ENCODE measurements at places on chromosomes 7 and 10. TPM values are rescaled to one million over a fixed set of nuclear protein-coding genes. Genes with fewer than 3 reads are reported as not detected.

Gene TMEM236
- 0.09 TPM for total RNA-seq

Gene EPC1
- total RNA-seq, result 72.7 TPM

Gene CUZD1
- total RNA-seq, result 2.2 TPM

Gene AGMO
- total RNA-seq, result not detected

Gene FOXI2
- not detected for total RNA-seq

Gene GSTO1
- 55.9 TPM for total RNA-seq

Gene LRRC4
- total RNA-seq, result 0.16 TPM

Gene CALHM2
- 21.4 TPM for total RNA-seq

Gene FGL2
- 5.7 TPM for total RNA-seq

DNA sequence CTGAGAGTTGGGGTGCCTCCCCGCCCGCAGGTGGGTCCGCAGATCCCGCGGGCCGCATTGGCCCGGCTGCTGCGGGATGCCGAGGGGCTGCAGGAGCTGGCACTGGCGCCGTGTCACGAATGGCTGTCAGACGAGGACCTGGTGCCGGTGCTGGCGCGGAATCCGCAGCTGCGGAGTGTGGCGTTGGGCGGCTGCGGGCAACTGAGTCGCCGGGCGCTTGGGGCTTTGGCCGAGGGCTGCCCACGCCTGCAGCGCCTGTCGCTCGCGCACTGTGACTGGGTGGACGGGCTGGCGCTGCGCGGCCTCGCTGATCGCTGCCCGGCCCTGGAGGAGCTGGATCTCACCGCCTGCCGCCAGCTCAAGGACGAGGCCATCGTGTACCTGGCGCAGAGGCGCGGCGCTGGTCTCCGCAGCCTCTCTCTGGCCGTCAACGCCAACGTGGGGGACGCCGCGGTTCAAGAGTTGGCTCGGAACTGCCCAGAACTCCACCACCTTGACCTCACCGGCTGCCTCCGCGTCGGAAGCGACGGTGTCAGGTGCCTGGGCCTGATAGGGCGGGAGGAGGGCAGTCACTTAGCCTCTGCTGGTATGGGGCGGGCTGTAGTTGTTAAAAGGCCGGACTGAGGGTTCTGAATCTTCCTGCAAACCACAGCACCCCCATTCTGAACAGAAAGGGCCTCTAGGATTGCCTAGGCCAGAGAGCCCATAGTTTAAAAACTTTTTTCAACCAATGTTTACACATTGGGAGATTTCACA, 1.3 kb downstream of the FBXL15 start:
- no peak for DNase-seq

DNA sequence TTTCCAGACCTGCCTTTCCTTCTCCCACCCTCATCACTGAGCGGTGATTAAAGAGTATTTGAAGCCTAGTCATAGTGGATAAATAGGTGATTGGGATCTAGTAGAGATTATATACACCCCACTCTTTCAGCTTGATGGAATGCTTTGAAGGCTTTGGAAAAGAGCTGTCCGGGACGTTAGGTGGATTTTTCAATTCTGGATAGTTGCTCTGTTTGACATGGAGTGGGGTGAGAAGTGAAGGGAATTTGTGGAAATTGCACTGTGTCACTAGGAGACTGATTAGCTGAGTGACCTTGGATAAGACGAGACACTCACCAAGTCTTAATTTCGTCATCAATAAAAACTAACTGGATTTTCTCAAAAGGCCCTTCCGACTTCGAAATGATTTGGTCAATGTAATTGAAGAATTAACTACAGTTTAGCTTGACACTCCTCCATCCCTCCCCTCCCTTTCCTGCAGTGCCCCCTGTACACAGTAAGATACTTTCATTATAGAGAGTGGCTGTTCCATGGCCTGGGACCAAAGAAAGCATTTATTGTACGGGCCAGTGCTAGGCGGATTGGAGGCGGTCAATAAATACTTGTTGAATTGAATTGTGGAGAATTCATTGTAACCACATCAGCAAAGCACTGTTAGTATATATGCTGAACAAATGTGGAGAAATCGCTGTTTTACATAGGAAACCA, 962 bp downstream of the ZKSCAN1 start:
- no peak for DNase-seq

- no peak for DNase-seq
These were observed 9.2 kb downstream of the GNA12 start for GRCh38 chr7:2834748-2835441.

DNA sequence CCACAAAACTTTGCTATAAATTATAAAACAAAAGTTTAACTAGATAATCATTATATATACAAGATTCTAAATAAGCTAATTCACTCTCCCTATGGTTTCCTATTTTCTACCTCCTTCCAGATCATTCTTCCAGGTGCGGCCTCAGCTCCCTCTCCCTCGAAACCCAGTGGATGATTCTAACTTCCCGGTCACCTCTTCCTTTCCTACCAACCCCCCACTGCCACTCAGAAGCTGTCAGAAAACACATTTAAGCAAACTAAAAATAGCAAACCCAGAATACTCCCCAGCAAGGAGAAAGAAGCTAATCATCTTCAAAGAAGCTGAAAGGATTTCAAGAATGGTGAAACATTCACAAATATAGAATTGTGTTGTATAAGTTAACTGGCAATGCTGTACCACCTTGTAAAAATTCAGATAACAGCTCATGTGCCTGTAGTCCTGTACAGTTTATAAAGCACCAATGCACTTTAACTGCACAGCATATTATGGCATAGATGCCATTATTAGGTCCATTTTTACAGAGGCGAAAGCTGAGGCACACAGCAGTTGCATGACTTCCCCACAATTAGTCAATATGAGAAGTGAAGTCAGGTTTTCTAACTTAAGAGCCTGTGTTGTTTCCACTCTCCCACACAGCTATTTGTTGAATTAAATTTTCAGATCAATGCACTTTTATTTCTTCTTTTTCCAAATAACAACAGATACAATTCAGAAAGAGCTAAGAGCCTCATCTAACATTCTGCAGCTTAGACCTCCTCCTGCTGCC, 13.7 kb upstream of the DNTT start:
- no peak for DNase-seq

- DNase-seq, result no peak
These were observed 14.2 kb downstream of the GOLGA7B start for GRCh38 chr10:97863808-97864207.

DNA sequence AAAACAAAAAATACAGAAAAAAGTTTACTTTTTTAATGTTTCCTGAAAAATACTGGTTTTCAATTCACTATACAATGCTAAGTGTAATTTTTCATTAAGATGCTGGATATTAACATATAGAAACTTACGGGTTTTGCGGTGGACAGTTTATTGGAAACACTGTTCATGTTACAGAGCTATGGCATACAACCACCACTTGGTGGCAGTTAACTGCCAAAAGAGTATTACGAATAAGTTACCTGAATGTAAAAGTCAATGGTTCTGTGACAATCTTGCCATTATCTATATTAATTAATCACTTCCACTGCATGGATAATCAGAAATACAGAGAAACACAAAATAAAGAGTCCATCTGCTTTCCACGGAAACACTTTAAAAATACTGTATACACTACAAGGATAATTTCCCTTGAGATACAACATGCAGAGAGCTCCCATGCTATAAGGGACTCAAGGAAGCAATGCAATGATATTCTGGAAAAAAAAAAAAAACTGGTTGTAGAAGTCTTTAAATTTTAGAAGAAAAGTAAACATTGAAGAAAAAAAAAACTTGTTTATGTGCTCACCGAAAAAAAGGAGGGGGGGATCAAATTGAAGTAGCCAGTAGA, 97.0 kb downstream of the TPK1 start:
- DNase-seq, result no peak

- DNase-seq, result no peak
These were observed 11.5 kb upstream of the SVOPL start for GRCh38 chr7:138712652-138713051.

DNA sequence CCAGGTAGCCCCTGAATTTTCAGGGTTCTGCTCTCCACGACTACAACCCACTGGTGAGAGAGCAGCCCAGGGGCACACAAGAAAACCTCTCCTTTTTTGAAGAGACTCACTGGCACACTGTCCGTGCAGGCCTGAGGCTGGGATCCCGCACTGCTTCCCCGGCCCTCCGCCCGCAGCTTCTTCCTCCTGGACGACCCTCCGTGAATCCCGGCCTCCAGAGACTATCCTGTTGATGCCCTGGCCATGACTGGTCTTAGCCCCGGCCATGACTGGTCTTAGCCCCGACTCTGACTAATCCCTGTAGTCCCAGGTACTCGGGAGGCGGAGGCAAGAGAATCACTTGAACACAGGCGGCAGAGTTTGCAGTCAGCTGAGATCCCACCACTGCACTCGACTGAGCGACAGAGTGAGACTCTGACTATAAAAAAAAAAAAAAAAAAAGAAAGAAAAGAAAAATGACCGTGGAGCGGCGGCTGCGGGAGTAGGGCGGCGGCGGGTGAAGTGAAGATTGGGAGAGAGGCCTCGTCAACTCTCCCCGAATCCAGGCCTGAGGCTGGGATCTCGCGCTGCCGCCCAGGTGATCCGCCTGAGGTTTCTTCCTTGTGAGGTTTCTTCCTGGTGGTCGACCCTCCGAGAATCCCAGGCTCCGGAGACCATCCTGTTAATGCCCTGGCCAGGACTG, 196.4 kb downstream of the ZNF716 start:
- DNase-seq, result no peak

- no peak for DNase-seq
These were observed 45.1 kb downstream of the CHN2 start for GRCh38 chr7:29239638-29240037.

DNA sequence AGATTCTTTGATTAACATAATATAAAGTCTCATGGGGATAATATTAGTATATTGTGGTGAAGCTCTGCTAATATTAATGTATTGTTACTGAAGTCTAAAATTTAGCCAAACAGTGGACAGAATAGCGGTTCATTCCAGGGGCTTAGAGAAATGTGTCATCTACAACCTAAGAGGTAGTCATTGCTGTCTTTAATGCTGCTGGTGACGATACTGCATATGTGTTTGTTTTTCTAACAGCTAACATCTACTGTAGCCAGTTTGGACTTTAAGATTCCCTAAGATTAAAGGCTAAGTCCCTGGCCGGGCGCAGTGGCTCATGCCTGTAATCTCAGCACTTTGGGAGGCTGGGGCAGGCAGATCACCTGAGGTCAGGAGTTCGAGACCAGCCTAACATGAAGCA, 102.0 kb upstream of the SAMD8 start:
- DNase-seq, result no peak

DNA sequence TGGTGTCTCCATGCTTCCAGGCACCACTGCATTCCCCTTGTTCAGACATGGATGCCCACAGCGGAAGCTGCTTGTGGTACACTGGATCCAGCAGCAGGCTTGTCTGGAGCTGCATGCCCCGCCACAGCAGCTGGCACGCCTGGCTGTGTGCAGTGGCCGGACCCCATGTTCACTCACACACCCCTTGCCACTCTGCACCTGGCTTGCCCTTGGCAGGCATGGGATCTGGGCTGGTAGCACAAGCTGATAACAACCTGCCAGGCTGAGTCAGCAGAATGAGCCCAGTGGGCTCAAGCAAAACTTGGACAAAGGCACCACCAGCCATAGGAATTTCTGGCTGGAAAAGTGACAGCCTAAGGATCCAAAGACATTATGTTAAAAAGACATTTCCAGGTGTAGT, 91.8 kb upstream of the TMEM168 start:
- no peak for DNase-seq

DNA sequence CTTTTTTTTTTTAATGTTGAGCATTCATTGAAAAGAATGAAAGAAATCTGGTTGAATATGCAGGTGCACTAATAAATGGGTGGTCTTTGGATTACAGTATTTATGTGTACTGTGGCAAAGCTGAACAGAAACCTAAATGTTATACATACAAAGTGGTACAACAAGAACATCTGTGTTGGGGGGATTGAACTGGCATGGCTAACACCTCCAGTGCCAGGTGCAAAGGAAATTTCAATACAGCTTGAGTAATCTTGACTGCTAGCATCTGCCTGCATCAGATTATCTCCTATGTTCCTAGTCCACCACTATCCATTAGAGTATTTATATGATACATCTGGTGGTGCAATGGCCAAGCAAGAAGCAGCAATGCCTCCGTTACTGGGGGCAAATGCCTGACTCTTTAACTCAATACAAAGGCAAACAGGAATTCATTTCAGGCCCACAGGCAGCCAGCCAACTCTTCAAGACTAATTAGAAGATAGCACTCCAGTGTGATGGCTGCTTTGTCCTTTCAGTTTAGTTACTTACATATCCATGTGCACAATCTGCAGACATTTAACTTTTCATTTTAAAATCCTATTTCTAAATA, 220.5 kb upstream of the ETV1 start:
- no peak for DNase-seq

- no peak for DNase-seq
These were observed 1265.8 kb downstream of the REEP3 start for GRCh38 chr10:64786989-64787388.

DNA sequence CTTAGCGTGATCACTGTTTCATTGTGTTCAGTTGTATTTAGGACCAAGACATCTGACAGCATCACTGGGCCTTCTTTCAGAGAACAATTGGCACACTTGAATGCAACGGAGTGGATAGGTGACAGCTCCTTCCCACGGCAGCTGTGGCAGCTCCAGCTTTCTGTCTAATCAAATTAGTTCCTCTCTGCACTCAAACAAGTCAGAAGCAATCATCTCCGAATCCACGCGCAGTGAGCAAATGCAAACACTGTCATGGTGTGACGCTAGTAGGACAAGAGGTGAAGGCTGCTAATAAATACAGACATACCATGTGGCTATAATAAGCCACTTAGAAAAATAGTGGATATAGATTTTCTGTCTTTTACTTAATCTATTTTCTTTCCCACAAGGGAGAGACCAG, 542.4 kb downstream of the ACTR3B start:
- DNase-seq, result no peak

DNA sequence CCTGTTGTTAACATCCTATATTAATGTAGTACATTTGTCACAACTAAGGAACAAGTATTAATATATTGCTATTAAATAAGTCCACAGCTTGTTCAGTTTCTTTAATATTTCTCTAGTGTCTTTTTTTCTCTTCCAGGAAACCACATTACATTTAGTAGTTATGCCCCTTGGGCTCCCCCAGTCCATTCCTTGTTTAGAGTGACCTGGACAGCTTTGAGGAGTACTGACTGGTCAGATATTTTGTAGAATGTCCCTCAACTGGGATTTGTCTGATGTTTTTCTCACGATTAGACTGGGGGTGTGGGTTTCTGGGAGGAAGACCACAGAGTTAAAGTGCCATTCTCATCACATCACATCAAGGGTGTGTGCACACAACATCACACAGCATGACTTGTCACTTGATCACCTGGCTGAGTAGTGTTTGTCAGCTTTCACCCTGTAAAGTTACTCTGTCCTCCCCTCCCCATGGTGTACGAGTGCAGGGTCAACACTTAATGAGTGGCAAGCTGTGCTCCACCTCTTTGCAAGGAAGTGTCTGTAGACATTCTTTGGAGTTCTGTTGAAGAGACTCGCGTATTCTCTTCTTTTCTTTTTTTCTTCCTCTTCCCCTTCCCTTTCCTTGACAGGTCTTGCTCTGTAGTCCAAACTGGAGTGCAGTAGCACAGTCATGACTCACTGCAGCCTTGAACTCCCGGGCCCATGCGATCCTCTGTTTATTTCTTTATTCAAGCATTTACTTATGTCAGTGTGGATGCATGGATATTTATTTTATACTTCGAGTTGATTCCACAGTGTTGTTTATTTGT, 10.2 kb downstream of the LMTK2 start:
- DNase-seq, result no peak

Measured in activated B cell treated with CpG ODN at 0.5 μM for 24 hours (primary cell).